A172 (cell line): ENCODE measurements at places on chromosomes 4 and X. TPM values are rescaled to one million over a fixed set of nuclear protein-coding genes. Genes with fewer than 3 reads are reported as not detected.
A peak's percentile ranks its signal among the peaks of the same experiment; 100 is the strongest.

The EMCN gene
- total RNA-seq: not detected in 2 replicates

The MAGEA6 gene
- 78.2 and 78.3 TPM in 2 replicates for total RNA-seq

The USP17L19 gene
- total RNA-seq: not detected in 2 replicates

The IL13RA2 gene
- total RNA-seq: 65.4 and 92.5 TPM in 2 replicates

The SHOX gene
- not detected in 2 replicates for total RNA-seq

GRCh38 chrX:133653358-133653757, 238.1 kb upstream of the GPC4 start:
- DNase-seq: no peak

DNA sequence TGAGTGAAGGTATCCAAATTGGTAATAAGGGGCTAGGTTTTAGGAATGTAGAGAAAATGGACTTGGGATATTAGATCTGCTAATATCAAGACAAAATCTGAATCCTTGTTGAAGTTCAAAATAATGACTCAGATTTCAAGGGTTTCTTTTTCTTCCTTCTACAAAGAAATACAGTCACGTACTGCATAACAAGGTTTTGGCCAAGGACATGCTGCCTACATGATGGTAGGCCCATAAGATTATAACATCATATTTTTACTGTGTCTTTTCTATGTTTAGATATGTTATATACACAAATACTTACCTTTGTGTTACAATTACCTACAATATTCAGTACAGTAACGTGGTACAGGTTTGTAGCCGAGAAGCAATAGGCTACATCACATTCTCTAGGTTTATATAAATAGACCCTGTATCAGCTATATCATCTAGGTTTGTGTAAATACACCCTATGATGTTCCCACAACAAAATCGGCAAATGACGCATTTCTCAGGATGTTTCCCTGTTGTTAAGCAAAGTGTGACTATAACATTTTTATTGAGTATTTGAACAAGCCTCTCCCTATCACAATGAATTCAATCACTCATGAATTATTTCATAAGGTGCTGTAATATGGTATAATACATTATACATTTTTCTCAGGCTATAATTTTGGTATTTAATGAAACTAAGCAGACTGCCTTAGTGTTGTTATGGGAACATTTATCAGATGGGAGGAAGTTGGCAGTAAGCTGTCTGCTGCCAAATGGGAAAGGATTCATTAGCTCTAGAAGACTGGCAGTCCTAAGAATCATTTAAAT, 186.3 kb downstream of the PPP3CA start:
- no peak for DNase-seq

- no peak for DNase-seq
These were observed 98.2 kb downstream of the ANK2 start for GRCh38 chr4:113147498-113148111.

The FRG2 gene
- not detected in 2 replicates for total RNA-seq

GRCh38 chr4:142034101-142034500, 397.7 kb downstream of the IL15 start:
- DNase-seq: no peak

- DNase-seq: peak; percentile 10
These were observed 175.7 kb upstream of the MXRA5 start for GRCh38 chrX:3522101-3522650.

GRCh38 chr4:153383131-153383530, 38.6 kb downstream of the MND1 start:
- DNase-seq: no peak

The PCSK1N gene
- total RNA-seq: 15.3 and 16.5 TPM in 2 replicates

The IL21 gene
- not detected in 2 replicates for total RNA-seq

- DNase-seq: no peak
These were observed 106.0 kb downstream of the JADE1 start for GRCh38 chr4:128915544-128915943.

GRCh38 chrX:6980981-6981380, 166.5 kb upstream of the STS start:
- no peak for DNase-seq

The DOK7 gene
- 17.9 and 21.4 TPM in 2 replicates for total RNA-seq

DNA sequence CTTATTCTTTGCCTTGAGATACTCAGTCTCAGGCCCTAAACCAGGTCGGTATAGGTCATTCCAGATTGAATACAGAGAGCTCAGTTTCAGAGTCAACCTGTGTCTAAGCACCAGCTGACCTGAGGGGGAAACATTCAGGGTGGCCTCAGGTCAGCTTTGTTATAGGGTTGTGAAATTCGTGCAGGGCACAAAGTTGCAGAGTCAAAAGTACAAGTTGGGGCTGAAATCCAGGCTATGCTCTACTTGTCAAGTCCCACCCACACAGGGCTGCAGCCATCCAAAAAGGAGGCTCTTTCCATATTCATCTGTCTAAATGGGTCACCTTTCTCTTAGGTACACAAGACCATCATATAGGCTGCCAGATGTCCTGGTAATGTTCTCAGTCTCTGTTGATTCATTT, 89.7 kb downstream of the ITIH6 start:
- no peak for DNase-seq

The NRK gene
- total RNA-seq: not detected in 2 replicates

DNA sequence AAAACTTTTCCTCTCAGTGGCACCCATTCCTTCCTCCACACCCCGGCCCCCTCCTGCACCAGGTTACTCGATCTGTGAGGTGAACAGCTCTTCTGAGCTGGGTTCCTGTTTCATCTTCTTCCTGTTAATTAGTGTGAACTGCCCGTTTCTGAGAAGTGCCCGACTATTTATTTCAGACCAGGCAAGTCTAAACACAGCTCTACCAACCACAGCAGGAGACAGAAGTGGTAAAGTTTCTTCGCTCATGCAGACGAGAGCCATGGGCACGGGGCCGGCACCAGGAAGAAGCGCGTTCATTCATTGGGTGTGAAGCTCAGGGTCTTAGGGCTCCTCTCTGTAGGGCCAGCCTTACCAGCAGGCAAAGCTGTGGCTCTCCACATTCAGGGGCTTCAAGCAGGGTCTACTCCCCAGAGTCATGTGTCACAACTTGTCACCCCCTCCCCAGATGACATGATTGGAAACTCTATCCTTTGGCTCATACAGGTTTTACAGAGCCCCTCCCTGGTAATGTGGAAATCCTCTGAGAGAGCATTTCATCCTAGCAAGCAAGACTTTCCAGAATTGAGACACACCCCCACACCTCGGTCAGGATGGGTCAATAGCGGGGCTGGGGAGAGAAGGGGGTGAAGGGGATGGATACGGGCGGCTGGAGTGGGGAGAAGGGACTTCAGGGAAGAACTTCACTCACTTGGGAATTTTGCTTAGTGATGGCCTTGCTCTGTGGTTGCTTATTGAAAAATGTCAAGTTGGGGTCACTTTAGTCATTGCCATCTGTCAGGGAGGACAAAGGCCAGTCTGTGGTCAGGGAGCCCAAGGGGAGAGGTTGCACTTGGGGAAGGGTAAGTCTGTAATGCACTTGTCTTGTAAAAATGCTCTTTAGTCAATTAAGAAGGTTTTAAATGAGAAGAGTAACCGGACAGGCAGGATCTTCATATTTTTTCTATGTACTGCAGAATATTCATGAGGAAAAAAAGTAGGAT, 121.6 kb upstream of the TRIM2 start:
- DNase-seq: no peak

- DNase-seq: no peak
These were observed 29.6 kb upstream of the DCAF8L1 start for GRCh38 chrX:28010875-28011274.

DNA sequence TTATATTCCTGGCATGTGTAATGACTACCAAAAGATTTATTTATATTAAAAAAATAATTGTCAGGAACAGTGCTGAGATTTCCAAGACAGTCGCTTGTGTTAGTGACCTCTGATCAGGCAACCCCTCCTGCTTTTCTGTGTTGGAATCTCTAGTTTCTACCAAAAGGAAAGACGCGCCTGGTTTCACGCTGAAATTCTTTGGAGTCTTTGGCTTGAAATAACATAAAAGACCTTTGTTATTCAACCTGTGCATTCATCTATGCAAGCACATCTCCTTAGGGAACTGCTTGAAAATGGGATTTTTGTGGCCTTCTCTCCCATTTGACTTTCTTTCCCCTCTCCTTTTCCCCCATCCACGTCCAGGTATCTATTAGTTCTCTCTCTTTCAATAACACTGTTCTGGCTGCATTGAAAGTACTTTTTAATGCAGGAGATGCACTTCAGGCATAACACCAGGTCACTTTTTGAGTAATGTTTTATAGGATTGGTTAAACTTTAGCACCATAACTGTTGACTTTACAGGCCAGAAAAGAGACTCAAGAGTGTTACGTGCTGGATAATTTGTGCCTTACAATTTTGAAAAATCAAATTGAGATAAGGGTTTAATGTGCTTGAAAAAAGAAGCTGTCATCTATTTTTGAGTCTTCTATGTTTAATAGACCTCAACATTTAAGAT, 172.7 kb downstream of the GPAT3 start:
- DNase-seq: no peak

The MTNR1A gene
- not detected in 2 replicates for total RNA-seq

The GUCY1A1 gene
- 0.05 and 2.9 TPM in 2 replicates for total RNA-seq

DNA sequence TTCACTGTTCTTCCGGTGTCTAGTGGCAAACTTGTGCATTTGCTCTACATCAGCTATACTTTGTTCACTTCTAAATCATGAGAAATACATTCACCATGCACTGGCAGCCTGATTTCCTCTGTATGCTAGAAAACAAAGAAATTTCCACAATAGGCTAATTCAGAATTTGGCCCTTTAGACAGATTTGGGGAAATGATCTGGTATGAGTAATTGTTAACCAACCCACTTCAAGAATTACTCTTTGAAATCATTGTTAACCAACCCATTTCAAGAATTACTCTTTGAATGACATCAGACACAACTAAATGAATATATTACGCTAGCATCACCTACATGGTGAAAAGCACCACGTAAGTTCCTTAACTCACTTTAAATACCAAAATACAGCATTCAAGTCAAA, 14.6 kb downstream of the APBB2 start:
- DNase-seq: no peak

The MOB1B gene
- 4.6 and 7.0 TPM in 2 replicates for total RNA-seq

DNA sequence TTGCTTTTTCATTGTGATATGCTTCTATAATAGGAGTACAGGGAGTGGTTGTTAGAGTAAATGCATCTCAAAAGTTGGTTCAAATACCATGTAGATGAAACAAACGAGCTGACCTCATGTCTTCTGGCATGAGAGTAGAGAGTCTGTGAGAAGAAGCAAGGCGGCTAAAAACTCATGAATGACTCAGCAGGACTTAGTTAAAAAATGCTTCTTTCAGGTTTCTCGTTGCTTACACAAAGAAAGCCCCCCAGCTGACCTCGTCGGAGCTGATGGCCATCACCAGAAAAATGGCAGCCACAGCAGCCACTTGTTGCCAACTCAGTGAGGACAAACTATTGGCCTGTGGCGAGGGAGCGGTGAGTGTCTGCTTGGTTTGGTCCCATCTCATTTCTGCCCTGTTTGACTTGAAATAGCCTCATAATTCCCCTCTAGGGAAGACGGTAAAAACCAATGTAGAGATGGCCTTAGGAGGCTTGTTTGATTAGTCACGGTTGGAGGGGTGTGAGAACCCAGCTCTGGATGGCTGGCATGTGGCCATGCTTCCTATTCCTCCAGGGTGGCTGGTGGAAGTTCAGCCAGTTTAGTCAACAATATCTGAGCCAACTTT, 14.5 kb downstream of the AFP start:
- DNase-seq: peak; percentile 53

DNA sequence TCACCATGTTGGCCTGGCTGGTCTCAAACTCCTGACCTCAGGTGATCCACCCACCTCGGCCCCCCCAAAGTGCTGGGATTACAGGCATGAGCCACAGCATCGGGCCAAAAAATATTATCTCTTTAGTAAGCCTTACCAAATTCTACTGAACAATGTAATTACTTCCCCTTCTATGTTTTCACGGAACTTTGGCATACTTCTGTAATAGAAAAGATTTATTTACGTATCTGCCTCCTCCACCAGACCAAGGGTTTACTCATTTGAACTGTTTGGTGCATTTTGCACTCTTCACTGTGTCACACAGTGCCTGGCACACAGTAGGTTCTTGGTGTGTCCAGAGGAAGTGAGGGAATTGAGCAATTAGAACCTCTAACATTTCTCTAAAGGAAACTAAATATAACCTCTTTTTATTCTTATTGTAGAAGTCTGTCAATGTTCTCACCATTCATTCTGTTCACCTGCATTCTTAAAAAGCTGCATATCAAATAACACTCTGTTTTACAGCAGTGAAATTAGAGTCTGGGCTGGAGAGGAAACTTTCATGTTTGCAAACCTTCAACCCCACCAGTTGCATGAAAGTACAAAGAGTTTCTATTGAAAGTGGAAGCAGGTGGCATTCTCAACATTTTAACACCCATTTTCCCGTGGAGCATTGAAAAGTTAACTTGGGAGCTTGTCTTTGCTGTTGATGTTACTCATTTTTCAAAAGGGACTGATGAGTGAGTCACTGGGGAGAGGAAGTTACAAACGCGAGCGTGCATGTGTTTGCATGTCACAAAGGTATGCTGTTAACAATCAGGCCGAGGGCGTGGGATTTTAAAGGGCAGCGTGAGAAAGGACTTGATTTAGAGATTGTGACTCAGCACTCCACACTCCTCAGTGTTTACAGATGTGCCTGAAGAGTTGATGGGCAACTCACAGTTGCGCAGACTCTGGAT, 314.1 kb downstream of the STK32B start:
- peak; percentile 91 for DNase-seq

The ALG13 gene
- total RNA-seq: 24.7 and 28.0 TPM in 2 replicates

The LEF1 gene
- total RNA-seq: 4.7 and 6.1 TPM in 2 replicates

The SPACA5 gene
- total RNA-seq: not detected in 2 replicates

- DNase-seq: no peak
These were observed 240.1 kb downstream of the STIM2 start for GRCh38 chr4:27100713-27101112.

GRCh38 chrX:3527166-3527565, 180.7 kb upstream of the MXRA5 start:
- DNase-seq: no peak

DNA sequence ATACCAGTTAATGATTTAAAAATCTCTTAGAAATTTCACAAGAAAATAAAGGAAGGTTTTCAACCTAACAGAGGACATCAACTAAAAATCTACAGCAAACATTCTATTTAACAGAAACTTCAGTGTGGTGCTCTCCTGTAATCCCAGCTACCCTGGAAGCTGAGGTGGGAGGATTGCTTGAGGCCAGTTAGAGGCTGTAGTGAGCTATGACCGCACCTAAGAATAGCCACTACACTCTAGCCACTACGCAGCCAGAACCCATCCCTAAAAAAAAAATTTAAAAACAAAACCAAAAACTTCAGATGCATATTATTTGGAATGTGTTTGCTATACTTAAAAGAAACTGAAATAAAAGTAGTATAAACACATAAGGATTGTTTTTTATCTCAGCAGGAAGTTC, 7.2 kb upstream of the FHIP1A start:
- no peak for DNase-seq

DNA sequence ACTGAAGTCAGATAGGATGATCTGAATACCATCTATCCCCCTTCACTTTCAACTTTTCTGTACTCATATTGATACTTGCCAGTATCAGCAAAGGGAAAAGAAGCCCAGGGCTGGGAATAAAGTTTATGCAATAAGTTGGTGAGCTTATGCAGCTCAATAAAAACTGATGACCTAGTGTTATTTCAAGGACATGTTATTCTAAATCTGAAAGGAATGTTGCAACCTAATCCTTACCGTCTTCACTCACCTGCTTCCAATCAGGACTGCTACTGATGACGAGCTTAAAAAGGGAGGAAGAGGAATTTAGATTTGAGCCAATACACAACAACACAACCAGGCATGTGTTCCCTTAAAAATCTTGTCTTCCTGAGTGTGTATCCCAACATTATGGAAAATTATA, 419.9 kb downstream of the SPRY1 start:
- DNase-seq: no peak

The NEXMIF gene
- not detected in 2 replicates for total RNA-seq

The CXCL13 gene
- total RNA-seq: not detected in 2 replicates
